ENCODE measurements at places on chromosomes 6 and 20.

DNA sequence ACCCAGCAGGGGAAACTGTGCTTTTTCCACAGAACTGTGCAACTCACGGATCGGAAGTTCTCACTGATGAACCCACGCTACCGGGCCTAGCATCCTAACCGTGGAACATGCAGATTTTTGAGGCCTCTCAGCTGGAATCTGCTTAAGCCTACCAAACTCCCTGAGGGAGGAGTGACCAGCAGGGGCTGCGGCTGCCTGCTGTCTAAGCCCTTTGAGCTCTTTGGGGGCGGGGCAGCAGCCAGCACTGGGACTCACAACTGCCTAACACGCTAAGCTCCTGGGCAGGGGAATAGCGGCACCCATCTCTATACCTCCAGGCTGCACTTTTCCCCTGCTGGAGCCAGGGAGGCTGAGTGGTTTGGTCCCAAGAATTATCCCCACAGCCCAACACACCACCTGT is 20.4 kb upstream of the METTL24 start:
- no peak for DNase-seq

DNA sequence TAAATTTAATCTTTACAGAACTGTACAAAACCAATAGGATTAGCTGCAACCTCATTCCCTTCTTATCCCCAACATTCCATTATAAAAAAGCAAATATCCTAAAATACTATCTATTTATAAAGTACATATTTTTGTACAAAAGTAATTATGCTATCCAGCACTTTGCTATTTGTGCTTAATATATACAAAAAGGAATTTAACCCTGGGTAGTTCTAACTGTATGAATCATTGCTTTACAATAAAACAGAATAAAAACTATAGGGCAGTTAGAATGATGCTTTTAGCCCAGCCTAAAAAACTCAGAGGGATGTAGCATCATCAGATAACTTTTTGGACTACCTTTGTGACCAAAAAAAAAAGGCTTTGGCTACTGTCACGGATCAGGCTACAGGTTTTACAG is 49.9 kb upstream of the KLHL31 start:
- no peak for DNase-seq

DNA sequence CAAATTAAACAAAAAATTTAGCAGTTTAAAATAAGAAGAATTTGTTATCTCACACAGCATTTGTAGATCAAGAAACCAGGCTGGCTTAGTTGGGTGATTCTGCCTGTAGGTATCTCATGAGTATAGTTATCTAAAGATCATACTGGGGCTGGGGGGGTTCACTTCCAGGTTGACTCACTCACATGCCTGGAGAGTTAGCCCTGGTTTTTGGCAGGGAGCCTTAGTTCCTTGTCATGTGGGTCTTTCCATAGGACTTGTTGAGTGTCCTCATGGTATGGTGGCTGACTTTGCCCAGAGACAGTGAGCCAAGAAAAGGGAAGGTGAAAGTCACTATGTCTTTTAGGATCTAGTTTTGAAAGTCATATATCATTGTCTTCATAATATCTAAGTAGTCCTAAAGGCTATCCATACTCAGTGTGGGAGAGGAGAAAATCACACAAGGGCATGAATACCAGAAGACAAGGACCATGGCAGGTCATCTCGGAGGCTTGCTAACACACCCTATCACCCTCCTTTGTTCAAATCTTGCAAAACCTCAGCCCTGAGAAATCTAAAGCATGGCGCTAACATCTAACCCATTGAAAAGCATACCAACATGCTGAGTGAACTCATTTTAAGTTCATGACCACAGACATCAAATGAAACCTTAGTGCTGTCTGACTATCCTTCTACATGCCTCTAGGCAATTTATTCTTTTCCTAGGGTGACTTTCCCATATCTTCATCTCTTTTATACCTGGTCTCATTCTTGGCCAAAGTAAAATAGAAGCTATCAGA is 39.2 kb downstream of the CYP24A1 start:
- DNase-seq: no peak

DNA sequence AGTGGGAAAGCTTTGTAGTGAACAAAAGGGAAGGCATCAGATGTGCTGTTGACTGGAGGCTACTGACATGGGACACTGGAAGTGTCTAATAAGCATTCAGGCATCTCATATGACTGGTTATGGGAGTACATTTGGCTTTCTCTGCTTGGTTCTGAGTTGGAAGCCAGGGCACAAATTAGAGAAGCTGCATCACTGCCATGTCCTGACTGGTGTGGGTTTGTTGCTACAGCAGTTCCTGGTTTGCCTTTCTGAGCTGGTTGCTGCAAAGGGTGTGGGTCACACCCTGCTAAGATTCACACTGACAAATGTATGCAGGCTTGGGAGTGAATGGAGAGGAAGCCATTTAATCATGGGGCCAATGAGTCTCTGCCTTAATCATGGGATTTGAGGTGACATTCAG is 36.2 kb upstream of the NANP start:
- no peak for DNase-seq

GRCh38 chr6:124993327-124993726 is 31.1 kb downstream of the RNF217 start:
- no peak for DNase-seq

DNA sequence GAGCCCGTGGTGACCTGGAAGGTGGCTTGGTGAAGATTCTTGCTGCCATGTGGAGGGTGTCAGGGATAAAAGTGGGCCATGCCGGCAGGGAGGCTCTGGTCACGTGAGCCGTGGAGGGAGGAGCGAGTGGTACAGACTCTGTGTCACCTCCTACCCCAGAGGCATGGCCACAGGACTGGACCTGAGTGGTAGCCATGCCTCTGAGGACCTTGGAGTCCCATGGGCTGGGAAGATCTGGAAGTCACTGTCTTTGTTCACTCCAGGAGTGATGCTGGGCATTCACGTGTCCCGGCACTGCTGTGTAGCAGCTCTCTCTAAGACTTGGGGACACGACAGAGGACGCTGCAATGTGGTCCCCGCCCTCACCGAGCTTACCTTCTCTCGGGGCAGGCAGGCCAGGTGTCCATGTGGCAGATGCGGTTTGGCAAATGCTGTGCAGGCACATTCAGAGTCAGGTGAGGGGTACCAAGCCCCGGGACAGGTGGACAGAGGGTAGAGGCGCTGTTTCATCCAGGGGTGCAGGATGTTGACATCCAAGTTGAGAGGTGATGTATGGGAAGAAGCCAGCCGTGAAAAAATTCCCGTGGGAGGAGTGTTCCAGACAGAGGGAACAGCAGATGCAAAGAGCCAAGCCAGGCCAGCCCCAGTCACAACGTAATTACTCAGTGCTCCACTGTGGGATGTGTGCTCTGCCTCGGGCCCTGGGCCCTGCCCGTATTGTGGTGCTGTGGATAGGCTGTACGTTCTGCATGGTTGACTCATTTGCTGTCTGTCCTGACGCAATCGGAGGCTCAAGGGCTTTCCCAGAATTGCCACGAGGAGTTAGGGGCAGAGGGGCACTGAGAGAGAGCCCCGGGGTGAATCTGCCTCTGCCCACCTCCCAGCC is 307.8 kb downstream of the TAF4 start:
- no peak for DNase-seq

DNA sequence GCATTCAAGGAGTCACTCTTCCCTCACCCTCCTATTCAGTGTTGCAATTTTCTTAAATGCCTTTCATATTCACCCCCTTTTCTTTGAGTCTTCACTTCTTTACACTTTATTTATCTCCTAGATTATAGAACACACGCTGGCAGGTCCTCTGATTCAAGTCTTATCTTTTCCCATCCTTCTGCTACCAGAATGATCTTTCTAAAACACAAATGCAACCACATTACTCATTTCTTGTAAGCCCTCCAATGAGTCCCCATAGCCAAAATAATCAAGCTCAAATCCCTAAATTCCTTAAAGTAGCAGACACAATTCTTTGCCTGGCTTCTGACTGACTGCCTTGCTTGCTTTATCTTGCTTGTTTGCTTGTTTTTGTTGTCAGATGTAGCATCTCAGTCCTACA is 920.0 kb downstream of the TFAP2A start:
- no peak for DNase-seq

Data from pons (tissue), 1 donor.